Activated CD8-positive, alpha-beta memory T cell treated with anti-CD3 and anti-CD28 coated beads for 1 hour (primary cell): ENCODE measurements at places on chromosomes 6 and 20.

DNA sequence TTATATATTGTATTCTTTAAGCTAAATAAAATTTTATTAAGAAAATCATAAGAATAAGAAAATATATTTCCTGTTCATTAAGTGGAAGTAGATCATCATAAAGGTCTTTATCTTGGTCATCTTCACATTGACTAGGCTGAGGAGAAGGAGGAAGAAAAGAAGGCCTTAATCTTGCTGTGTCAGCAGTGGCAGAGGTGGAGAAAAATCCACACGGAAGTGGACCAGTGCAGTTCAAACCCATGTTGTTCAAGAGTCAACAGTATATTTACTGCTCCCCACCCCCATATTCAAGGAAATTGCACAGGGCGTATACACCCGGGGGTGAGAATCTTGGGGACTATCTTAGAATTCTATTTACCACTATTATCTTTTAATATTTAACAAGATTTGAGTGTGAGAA, 178.6 kb upstream of the SCGN start:
- no peak for DNase-seq

DNA sequence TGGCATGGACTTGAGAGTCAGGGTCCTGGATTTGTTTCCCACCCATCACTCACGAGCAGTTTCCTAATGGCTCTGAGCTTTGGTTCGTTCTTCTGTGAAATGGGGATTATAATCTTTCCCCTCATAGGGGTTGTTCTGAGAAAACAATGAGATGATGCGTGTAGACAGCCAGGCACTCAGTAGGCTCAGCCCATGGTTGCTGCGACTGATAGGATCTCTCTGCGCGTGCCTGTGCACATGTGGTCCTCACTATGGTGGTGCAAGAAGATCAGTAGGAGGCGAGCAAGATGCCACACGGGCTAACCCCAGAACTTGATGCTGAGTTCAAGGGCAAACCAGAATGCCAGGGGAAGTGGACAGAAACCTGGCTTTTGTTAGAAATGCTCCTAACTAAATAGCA, 153.5 kb upstream of the KCNG1 start:
- DNase-seq: no peak

GRCh38 chr6:18585032-18585573, 198.0 kb downstream of the RNF144B start:
- no peak for DNase-seq

DNA sequence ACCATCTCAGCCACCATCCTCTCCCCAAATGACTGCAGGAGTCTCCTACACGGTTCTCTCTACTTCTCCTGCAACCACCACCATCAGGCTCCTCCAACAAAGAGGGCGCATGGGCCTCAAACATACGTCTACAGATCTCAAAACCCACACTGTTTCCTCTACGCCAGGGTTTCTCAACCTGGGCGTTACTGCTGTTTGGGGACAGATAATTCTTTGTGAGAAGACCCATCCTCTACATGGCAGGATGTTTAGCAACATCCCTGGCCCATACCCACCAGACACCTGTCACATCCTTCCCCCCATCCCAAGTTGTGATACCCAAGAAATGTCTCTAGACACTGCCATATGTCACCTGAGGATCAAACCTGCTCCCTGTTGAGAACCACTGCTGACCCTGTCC, 45.0 kb downstream of the ELMO2 start:
- DNase-seq: no peak

DNA sequence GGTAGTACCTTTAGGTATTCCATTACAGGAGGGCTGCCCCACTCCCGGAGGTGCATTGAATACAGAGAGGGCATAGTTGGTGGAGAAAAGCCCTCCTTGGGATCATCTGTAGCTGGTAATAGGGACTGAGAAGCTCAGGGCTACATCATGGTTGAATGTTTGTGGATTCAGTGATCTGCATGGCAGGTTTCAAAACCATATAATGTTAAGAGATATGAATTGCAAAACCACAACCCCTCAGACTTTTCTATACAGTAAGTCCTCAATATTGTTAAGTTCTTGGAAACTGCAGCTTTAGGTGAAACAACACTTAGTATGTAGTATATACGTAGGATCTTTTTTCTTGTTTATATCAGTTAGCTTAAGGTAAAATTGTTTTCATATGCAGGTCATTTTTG, 11.3 kb downstream of the TULP4 start:
- DNase-seq: no peak

DNA sequence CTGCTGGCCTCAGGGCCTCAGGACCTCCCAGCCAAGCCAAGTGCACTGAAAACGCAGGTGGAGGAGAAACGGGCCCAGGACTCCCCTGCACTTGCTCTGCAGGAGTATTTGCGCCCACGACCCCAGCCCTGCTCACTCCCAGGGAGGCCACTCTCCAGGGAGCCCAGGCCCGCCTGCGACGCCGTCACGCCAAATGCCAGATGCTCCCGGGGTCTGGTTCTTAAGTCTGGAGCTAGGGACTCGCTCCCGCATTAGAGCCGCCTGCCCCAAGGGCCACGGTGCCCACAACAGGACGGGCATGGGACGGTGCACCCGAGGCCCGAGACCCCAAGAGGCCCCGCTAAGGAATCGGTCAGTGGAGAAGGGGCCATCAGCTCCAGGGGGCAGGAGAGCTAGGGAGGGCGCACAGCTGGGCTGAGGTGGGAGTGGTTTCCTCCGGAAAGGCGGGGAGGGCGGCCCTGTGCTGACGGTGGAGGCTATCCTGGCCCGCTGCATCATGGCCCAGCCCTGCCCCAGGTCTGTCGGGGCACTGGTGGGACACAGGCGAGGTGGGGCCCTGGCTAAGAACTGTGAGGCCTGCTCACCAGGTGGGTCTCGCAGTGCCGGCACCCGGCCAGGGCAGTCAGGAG, 44.1 kb upstream of the CHRNA4 start:
- no peak for DNase-seq

- DNase-seq: no peak
These were observed 147.9 kb upstream of the PDE7B start for GRCh38 chr6:135703621-135704020.

- DNase-seq: no peak
These were observed 354.3 kb downstream of the COL12A1 start for GRCh38 chr6:74851596-74851995.

- DNase-seq: no peak
These were observed 36.2 kb upstream of the IL17A start for GRCh38 chr6:52149949-52150348.

- DNase-seq: no peak
These were observed 474 bp downstream of the TPX2 start for GRCh38 chr20:31739550-31739977.

- no peak for DNase-seq
These were observed 99.5 kb downstream of the PRDM1 start for GRCh38 chr6:106185615-106186014.

- DNase-seq: no peak
These were observed 13.2 kb upstream of the APCDD1L start for GRCh38 chr20:58528412-58528811.

DNA sequence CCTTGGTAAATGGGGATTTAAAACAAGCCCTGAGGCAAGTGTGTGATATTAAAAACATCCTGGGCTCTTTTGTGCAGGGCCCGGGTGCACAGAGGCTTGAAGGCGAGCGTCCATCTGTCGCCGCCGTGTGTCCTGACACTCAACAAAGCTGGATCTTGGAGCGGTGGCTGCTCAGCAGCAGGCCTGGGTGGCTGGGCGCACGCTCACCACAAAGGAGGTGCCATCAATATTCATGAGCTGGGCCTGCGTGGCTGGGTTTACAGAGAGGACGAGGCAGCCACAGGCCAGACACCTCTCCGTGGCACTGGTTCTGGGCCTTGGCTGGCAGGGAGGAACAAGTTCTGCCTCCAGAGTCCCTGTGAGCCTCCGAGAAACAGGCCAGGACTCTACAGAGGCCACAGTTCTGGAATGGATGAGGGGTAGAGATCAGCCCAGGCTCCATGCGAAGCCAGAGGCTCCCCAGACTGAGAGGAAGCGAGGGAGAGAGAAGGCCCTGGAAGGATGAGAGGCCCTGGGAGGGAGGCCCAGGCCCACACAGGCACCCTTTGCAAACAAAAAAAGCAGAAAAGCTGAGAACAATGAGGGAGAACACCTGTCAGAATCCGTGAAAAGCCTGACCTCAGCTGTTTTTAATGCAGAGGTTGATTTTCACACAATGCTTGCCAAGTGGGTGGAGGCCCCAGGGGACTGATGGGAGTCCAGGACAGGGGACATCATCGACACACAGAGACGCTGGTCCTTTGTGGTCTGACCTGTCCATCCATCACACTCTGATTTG, 21.9 kb downstream of the BHLHE23 start:
- no peak for DNase-seq

- no peak for DNase-seq
These were observed 6.3 kb upstream of the PPP1R16B start for GRCh38 chr20:38799203-38799602.
